ENCODE measurements at places on chromosomes 16 and 17. TPM values are rescaled to one million over a fixed set of nuclear protein-coding genes. Genes with fewer than 3 reads are reported as not detected.

DNA sequence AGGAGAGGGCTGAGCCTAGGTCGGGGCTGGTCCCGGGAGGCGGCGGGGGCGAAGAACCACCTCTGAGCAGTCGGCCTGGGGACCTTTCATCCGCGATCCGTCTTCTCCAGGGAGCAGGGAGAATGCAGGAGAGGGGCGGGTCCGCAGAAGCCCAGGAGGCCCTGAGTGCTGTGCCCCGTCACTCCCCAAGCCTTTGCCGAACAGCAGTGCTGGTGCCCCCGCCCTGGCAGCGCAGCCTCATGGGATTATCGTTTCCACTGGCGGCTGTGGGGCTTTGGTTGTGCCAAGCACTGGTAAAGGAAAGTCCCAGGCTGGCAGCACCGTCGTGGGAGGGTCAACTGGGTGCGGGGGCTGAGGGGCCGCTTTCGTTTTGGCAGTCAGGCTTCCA is 631 bp downstream of the TBL3 start:
- H3K27ac ChIP-seq: no peak overlapping the region
- H3K36me3 ChIP-seq: peaks cover 35% of the 10 kb centered on the region
- H3K4me3 ChIP-seq: peak overlapping the region; percentile 97
- H3K27me3 ChIP-seq: no peaks in the 10 kb centered on the region

GRCh38 chr16:67993207-67994039 is 5.9 kb downstream of the DPEP2 start:
- no peaks in the 10 kb centered on the region for H3K27me3 ChIP-seq
- no peak overlapping the region for H3K4me3 ChIP-seq
- peak overlapping the region; percentile 67 for H3K27ac ChIP-seq
- H3K4me1 ChIP-seq: peaks cover 3% of the 10 kb centered on the region
- DNase-seq: peak; percentile 82

GRCh38 chr17:78019367-78019975 is 61.0 kb downstream of the TNRC6C start:
- H3K27me3 ChIP-seq: no peaks in the 10 kb centered on the region
- no peak for DNase-seq
- H3K4me1 ChIP-seq: no peaks in the 10 kb centered on the region
- no peaks in the 10 kb centered on the region for H3K36me3 ChIP-seq

DNA sequence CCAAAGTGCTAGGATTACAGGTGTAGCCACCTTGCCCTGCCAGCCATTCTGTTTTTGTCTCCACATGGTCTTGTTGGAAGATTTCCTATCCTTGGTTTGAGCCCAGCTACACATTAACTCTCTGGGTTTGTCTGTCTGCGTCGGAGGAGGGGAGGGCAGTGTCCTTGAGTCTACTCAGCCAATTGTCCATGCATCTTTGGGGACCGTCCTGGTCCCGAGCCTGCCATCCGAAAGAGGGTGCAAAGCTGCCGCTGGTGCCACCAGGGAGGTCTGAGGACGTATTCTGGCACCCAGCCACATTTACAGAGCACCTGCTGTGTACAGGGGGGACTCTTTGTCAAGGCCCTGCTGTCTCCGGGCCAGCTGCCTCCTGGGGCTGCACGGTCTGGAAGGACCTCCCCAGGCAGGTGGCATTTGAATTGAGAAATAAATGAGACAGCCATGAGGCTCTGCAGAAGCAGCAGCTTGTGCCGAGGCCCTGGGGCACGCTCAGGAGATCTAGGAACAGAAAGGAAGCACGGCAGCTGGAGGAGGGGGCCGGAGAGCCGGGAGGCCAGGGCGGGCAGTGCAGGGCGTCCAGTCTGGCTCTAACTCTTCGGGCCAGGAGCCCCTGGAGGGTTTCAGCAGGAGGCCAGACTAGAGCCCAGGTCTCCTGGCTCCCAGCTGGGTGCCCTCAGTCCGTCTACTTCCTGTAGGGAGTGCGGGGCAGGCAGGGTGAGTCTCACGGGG is 1.5 kb downstream of the CYBA start:
- no peak for DNase-seq
- peak overlapping the region; percentile 55 for H3K4me3 ChIP-seq
- H3K27ac ChIP-seq: peak overlapping the region; percentile 33
- H3K27me3 ChIP-seq: no peaks in the 10 kb centered on the region

- peaks cover 4% of the 10 kb centered on the region for H3K4me1 ChIP-seq
- peak overlapping the region; percentile 71 for H3K4me3 ChIP-seq
- H3K27me3 ChIP-seq: no peaks in the 10 kb centered on the region
- peak overlapping the region; percentile 92 for H3K27ac ChIP-seq
- H3K36me3 ChIP-seq: peaks cover 9% of the 10 kb centered on the region
Observed at GRCh38 chr17:57256708-57257112, 387 bp downstream of the MSI2 start.

DNA sequence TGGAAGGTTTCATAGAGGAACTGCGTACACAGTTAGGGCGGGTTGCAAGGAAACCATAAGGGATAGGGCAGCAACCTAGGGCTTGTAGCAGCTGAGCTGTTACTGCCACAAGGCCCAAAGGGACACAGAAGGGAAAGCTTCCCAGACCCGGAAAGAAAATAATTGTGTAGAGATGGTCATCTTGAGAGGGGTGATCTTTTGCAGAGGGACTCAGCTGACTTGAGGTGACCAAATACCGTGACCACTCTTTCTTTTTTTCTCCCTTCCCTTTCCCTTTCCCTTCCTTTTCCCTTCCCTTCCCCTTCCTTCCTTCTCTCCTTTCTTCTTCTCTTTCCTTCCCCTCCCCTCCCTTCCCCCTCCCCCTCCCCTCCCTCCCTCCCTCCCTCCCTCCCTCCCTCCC is 8.5 kb upstream of the CREBBP start:
- H3K4me3 ChIP-seq: no peak overlapping the region
- H3K27ac ChIP-seq: no peak overlapping the region
- H3K36me3 ChIP-seq: no peaks in the 10 kb centered on the region
- H3K27me3 ChIP-seq: no peaks in the 10 kb centered on the region

GRCh38 chr17:2697611-2698162 is 13.9 kb downstream of the CLUH start:
- H3K4me1 ChIP-seq: no peaks in the 10 kb centered on the region
- no peak for DNase-seq
- H3K27ac ChIP-seq: no peak overlapping the region
- no peak overlapping the region for H3K4me3 ChIP-seq

PHKG2 gene
- polyA plus RNA-seq: 37.4 TPM

TNP2 gene
- polyA plus RNA-seq: not detected

METRNL gene
- 181 TPM for polyA plus RNA-seq

SHISA6 gene
- 0.10 TPM for polyA plus RNA-seq

PRDM7 gene
- not detected for polyA plus RNA-seq

All from lung (tissue), 17 donors.